Parietal lobe (tissue), 2 donors: ENCODE measurements at places on chromosomes 6 and 20. TPM values are rescaled to one million over a fixed set of nuclear protein-coding genes. Genes with fewer than 3 reads are reported as not detected.

Gene RANBP9
- 74.8 TPM for total RNA-seq

Gene UBD
- total RNA-seq: not detected

Gene PAX1
- not detected for total RNA-seq

Gene NKX2-4
- total RNA-seq: not detected

Gene TRIM10
- 0.31 TPM for total RNA-seq

Gene B3GAT2
- 19.4 TPM for total RNA-seq

Gene MMP24OS
- total RNA-seq: 8.5 TPM

Gene PRKN
- 13.8 TPM for total RNA-seq

Gene CTCFL
- not detected for total RNA-seq

Gene LST1
- total RNA-seq: not detected

Gene ZBP1
- total RNA-seq: not detected

Gene CCDC170
- total RNA-seq: 2.8 TPM

Gene ISM1
- total RNA-seq: 0.63 TPM

Gene CPNE5
- total RNA-seq: 15.3 TPM

Gene LY6G6D
- not detected for total RNA-seq

Gene PCSK2
- 40.7 TPM for total RNA-seq

Gene SLCO4A1
- total RNA-seq: 2.5 TPM

Gene TMC2
- 7.5 TPM for total RNA-seq

Gene CASS4
- 0.31 TPM for total RNA-seq

Gene PTCHD4
- total RNA-seq: 27.9 TPM

Gene TBP
- total RNA-seq: 17.8 TPM

Gene CLPSL1
- not detected for total RNA-seq

Gene HCK
- 2.2 TPM for total RNA-seq

Gene DPM1
- total RNA-seq: 30.4 TPM

Gene MAK
- total RNA-seq: 0.31 TPM

Gene PHACTR1
- total RNA-seq: 90.5 TPM

Gene ID4
- 82.0 TPM for total RNA-seq

Gene USP49
- total RNA-seq: 24.4 TPM

Gene C2
- 3.1 TPM for total RNA-seq

Gene C20orf144
- total RNA-seq: 0.31 TPM

Gene GPLD1
- total RNA-seq: 19.7 TPM

Gene GGTLC1
- not detected for total RNA-seq

Gene VEGFA
- total RNA-seq: 44.1 TPM

Gene DNAH8
- under 0.01 TPM for total RNA-seq

Gene BANF2
- total RNA-seq: not detected

Gene COX7A2
- 99.8 TPM for total RNA-seq

Gene TMEM151B
- total RNA-seq: 63.2 TPM

Gene CNKSR3
- total RNA-seq: 5.0 TPM

Gene TRIM40
- total RNA-seq: not detected

Gene HDGFL1
- total RNA-seq: not detected

Gene ANKEF1
- total RNA-seq: 2.8 TPM

Gene BNIP5
- not detected for total RNA-seq

Gene L3MBTL3
- total RNA-seq: 39.8 TPM

Gene TP53TG5
- 1.9 TPM for total RNA-seq

Gene SLC22A16
- total RNA-seq: not detected

Gene PSMB9
- total RNA-seq: 0.94 TPM

Gene ZSWIM3
- total RNA-seq: 14.4 TPM

Gene DST
- total RNA-seq: 609 TPM

Gene ZNF391
- total RNA-seq: 5.3 TPM
